H1 (cell line): ENCODE measurements at places on chromosomes 1 and 21.

DNA sequence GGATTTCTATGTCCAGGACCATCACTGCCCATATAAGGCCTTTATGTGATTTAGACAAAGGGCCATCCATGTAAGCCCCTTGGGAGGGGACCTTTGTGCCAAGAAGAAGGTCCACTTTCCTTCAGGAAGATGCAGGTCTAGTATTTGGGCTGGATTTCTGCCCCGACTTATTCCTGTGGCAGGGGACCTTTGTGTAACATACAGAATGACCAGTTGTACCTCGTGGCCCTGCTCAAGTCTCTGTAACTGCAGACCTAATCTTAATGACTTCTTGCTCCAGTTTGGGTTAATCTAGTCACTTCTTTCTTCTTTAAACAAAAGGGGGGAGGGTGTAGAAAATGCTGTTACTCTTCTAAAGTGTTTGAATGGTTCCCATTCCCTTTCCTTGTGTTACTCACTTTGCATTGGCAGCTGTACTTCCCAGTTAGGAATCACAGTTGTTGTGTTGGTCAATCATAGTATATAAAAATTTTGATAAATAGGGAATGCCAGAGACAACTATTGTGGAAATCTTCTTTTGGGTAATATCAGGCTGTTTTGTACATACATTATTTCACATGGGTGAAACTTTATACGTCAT, 54.2 kb downstream of the MIGA1 start:
- no peak for DNase-seq

GRCh38 chr1:156929596-156930238, 9.3 kb downstream of the LRRC71 start:
- no peak for DNase-seq

- DNase-seq = no peak
Observed at GRCh38 chr1:242083742-242084141, 84.8 kb upstream of the MAP1LC3C start.

DNA sequence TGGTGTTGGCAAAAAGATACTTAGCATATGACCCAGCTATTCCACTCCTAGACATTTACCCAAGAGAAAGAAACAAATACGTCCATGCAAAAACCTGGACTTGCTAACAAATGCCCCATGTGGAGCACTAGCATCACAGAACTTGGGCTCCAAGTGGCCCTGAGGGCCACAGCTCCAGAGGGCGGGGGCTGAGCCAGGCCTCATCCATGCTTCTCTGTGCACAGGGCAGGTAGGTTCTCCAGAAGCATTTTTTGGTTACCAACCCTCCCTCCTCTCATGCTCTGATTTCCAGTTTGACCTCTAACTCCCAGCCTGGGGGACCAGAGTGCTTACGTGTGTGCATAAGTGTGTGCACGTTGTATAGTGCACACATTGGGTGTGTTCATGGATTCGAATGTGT, 2.0 kb downstream of the KRTAP12-2 start:
- no peak for DNase-seq

GRCh38 chr1:117112047-117112717, 9.4 kb downstream of the TRIM45 start:
- no peak for DNase-seq

DNA sequence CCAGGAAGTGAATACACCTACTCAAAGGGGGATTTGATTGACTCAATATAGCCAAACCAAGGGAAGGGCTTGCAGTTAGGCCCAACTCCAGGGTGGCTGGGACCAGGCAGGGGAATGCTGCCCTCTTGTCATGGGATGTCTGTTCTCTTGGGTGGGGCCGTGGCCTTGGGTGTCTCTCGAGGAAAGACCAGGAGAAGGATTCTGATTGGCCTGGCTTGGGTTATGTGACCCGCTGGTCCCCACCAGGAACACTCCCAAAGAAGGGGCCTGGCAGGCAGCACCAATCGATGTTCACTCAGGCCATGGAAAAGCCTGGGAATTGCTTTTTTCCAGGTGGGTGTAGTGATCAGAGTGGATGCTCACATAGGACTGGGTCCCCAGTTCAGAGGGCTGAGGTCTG, 10.1 kb upstream of the ZNF362 start:
- DNase-seq = no peak
